Immature natural killer cell (primary cell): ENCODE measurements at places on chromosomes 2 and 18.

DNA sequence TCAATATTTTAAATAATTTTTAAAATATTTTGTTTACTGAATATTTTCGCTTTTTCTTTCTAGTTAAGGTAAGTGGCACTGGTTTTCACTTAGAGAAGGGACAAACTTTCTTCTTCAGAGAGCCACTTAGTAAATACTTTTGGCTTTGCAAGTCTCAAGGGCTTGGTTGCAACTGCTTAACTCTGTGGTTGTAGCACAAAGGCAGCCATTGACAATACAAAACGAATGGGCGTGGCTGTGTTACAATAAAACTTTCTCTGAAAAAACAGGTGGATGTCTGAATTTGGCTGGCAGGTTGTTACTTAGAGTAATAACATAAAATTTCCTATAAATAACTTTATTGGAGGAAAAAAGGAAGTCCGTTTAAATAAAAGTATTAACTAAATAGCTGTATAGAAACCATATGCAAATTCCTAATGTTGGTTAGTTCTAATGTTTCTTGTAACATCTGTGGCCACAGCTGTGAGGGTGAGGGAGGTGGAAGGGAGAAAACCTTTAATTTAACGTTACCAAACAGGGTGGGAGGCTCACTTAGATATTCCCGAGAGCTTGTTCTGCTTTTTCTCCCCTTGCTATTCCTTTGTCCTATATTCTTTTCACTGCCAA, 62.4 kb upstream of the TNP1 start:
- no peak overlapping the region for H3K4me3 ChIP-seq
- H3K27ac ChIP-seq: no peak overlapping the region
- no peaks in the 10 kb centered on the region for H3K36me3 ChIP-seq

DNA sequence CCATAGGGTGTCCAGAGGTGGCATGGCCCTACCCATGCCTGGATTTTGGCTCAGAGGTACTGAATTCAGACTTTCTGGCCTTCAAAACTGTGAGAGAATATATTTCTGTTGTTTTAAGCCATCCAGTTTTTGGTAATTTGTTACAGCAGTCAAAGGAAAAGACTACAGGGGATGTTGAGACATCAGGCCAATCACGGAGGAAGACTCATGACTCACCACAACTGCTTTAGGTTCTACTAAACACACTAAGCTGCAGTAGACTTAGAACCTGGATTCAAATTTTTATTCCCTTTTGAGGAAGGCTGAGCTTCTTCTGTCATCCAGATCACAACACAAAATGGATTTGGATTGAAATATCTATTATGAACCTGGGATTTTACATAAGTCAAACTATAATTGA, 12.0 kb upstream of the C2orf66 start:
- H3K4me1 ChIP-seq: no peaks in the 10 kb centered on the region
- no peak overlapping the region for H3K4me3 ChIP-seq
- DNase-seq: no peak
- H3K27ac ChIP-seq: no peak overlapping the region
- peaks cover 3% of the 10 kb centered on the region for H3K27me3 ChIP-seq

- H3K4me3 ChIP-seq: no peak overlapping the region
- no peak overlapping the region for H3K27ac ChIP-seq
- DNase-seq: no peak
- H3K4me1 ChIP-seq: no peaks in the 10 kb centered on the region
- H3K27me3 ChIP-seq: peaks cover 4% of the 10 kb centered on the region
- H3K36me3 ChIP-seq: no peaks in the 10 kb centered on the region
These were observed 18.0 kb upstream of the GPR17 start for GRCh38 chr2:127627740-127628571.

GRCh38 chr2:235986361-235986760, 181.8 kb downstream of the GBX2 start:
- peaks cover 7% of the 10 kb centered on the region for H3K27me3 ChIP-seq
- peaks cover 8% of the 10 kb centered on the region for H3K4me1 ChIP-seq
- no peak overlapping the region for H3K27ac ChIP-seq
- peaks cover 4% of the 10 kb centered on the region for H3K36me3 ChIP-seq
- DNase-seq: no peak
- H3K4me3 ChIP-seq: no peak overlapping the region

DNA sequence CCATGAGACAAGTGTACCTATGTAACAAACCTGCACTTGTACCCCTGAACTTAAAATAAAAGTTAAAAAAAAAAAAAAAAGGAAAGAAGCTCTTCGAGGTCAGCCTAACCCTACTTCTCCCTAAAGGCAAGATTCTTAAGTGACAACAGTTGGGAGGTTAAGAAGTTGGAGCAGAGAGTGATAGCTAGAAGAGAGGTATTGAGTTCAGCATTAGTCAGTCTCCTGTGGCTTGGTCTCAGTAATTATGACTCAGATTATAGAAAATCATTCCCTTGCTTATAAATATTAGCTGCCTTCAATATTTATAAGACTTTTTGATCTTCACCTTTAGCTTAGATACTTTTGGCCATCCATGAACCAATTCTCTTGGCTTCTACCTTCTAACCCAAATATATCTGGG, 926.8 kb upstream of the SLC39A10 start:
- H3K4me3 ChIP-seq: no peak overlapping the region
- H3K4me1 ChIP-seq: no peaks in the 10 kb centered on the region
- H3K36me3 ChIP-seq: no peaks in the 10 kb centered on the region
- no peak for DNase-seq
- H3K27me3 ChIP-seq: no peaks in the 10 kb centered on the region

GRCh38 chr18:25704071-25704470, 352.1 kb upstream of the ZNF521 start:
- H3K27ac ChIP-seq: no peak overlapping the region
- no peak overlapping the region for H3K4me3 ChIP-seq
- H3K4me1 ChIP-seq: no peaks in the 10 kb centered on the region
- H3K27me3 ChIP-seq: no peaks in the 10 kb centered on the region
- no peak for DNase-seq

DNA sequence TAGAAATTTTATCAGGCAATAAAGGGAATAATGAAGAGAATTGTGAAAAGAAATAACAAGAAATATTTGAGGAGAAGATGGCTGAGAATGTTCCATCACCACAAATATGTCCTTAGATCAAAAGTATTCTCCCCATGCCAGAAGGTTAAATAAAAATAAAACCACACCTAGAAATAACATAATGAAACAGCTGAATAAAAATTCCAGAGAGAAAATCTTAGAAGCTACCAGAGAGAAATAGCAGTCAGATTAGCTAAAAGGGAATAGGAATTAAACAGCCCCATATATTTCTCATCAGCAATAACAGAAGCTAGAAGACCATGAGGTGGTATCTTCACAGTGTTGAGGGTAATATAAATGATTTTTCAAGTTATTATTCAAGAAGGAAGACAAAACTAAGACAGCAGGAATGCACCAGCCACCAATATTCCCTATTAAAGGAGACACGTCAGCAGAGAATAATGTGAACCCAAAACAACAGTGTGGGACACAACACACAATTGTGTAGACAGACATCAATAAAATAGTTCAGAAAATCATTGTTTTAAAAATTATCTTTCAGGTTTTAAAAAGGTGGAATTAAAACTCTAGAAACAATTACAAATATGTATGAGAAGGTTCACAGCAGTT, 82.0 kb upstream of the NEDD4L start:
- H3K4me1 ChIP-seq: no peaks in the 10 kb centered on the region
- no peaks in the 10 kb centered on the region for H3K36me3 ChIP-seq
- peaks cover 4% of the 10 kb centered on the region for H3K27me3 ChIP-seq
- DNase-seq: no peak
- H3K4me3 ChIP-seq: no peak overlapping the region
- H3K27ac ChIP-seq: no peak overlapping the region

DNA sequence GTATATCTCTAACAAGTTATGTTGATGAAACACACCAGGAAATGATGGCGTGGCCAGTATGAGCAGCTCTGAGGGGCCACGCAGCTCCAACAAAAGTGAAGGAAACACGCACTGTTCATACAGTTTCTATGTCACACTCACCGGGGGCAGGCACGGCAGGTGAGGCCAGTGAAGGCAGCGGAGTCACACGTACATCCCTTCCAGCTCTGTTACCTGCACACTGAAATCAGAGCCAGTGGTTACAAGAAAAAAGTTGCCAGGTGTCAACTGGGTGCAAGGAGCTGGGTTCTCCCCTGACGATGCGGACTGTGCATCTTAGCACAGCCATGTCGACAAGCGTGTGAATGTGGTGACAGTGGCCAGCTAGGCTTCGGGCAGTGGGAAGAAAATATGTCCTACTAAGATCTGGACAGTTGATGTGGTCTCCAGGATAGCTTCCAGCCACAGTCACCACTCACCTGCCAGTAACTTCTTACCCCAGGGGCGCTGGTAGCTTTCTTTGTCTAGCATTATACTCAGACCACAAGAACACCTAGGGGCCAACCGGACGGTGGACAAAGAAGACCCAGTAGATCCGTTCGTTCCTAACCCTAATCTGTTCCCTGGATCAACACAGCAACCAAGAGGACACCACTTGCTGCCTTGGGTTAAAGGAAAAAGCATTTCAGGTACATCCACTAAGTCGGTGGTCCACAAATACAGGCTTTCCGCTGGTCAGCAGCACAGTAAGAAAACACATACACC, 10.1 kb downstream of the HJURP start:
- H3K27me3 ChIP-seq: peaks cover 1% of the 10 kb centered on the region
- H3K27ac ChIP-seq: no peak overlapping the region
- H3K4me1 ChIP-seq: no peaks in the 10 kb centered on the region
- H3K36me3 ChIP-seq: no peaks in the 10 kb centered on the region
- H3K4me3 ChIP-seq: no peak overlapping the region

DNA sequence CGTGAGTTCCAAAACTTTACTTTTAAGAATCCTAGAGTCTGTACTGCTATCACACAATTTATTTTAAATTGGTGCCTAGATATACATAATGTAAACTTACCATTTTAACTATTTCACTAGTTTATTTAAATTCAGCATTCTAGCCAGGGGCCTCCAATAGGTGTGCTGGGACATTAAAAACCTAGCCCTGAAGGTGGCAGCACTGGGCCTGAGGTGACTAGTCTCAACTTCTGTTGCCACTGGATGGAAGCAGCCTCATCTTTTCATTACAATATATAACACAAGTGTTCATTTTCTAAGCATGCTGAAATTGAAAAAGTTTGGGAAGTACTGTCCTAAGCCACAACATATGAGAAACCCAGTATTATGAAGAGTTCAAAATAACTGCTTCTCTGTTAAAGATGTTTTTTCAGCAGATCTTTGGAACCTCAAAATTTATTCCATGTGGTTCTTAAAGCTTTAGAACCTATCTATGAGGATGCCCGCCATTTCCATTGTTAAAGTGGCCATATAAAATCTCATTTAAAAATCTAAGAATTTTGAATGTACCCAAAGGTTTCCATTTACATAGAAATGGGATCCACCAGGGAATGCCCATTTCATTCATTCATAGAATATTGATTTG, 2.9 kb upstream of the RBBP8 start:
- DNase-seq: peak; percentile 63
- H3K4me1 ChIP-seq: peaks cover 19% of the 10 kb centered on the region
- peaks cover 23% of the 10 kb centered on the region for H3K27me3 ChIP-seq
